ENCODE measurements at places on chromosomes 12 and 14.

DNA sequence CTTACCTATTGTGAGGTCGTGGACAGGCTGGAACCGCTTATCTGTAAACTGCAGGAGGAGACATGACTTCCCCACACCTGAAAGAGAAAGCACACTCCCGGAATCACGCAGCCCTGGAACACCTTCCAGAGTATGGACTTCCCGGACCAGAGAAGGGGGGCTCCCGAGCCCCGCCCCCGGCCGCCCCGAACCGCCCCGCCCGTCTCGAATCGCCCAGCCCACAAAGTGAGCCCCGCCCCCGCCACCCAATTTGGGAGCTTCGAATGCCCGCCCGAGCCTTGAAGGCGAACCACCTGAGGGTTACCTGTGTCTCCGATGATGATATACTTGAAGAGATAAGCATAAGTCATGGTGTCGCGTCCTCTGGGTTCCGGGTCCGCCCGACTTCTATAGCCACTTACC, 235 bp downstream of the RAB2B start:
- DNase-seq, result no peak

DNA sequence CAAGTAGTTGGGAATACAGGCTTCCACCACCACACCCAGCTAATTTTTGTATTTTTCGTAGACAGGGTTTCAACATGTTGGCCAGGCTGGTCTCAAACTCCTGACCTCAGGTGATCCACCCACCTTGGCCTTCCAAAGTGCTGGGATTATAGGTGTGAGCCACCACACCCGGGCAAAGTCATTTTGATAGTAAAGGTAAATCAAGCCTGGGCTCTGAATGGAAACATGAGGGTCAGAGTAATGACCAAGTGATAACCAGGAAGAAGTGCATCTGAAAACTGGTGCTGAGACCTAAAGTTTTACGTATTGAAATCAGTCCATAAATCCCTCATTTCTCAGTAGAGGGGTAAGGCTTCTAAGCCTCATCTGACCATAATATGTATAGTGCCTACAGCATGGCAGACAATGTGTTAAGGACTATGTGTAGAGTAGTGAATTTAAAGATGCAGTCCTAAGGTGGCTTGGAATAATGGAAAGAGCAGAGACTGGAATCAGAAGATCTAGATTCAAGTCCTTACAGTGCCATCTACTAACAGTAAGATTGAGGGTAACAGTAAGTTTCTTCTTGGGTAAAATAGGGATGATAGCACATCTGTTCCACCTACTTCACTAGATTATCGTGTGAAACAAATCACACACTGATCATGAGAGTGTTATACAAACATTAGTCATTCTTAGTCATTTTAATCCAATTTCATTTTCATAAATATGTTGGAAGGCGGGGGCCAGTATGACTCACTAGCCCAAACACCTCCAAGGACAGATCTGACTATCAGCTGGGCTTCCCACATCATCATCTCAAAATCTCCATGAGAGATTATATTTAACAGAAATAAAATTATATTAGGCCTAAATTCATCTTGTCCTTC, 11.2 kb downstream of the MAP4K5 start:
- no peak for DNase-seq

- DNase-seq, result no peak
Measured at GRCh38 chr12:39033782-39034181, 128.4 kb upstream of the CPNE8 start.

DNA sequence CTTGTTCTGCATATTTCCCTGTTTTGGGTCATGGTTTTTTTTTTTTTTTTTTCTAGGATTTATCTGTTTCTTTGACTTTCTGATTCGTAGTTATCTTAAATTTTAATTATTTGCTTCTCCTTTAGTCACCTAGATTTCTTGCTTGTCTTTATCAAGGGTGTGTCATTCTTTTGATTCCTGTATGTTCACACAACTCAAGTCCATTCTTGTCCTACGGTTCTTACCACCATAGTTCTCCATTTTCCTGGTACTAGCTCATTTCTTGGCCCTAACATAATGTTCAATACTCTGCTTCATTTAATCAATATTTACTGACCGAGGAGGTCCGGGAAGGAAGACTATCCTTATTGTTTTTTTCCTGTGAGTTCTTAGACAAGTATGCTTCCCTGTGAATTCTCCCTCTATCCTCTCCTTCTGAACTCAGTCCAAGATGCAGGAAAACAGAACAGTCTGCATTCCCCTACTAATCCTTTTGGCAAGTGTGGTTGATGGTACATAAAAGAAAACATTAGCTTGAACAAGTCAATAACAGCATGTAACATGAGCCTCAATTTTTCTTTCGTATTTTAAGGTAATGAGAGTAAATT, 1346.4 kb upstream of the SEL1L start:
- DNase-seq, result no peak

GRCh38 chr14:32047791-32048190, 29.3 kb upstream of the ARHGAP5 start:
- DNase-seq, result no peak

DNA sequence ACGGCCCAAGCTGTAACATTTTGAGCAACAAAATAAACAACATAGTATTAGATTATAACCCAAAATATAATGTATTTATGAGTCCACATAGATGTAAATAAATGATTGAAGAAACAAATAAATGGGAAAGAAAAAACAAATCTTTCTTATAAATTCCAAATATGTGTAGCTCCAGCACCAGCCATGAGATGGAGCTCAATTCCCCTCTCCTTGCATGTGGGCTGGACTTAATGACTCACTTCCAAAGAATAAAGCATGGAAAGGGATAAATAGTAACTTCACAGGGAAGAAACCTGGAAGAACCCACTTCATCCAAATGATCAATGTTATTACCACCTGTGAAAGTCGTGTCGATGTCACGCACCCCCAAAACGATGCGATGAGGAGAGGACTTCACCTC, 158.8 kb downstream of the RPAP3 start:
- no peak for DNase-seq

DNA sequence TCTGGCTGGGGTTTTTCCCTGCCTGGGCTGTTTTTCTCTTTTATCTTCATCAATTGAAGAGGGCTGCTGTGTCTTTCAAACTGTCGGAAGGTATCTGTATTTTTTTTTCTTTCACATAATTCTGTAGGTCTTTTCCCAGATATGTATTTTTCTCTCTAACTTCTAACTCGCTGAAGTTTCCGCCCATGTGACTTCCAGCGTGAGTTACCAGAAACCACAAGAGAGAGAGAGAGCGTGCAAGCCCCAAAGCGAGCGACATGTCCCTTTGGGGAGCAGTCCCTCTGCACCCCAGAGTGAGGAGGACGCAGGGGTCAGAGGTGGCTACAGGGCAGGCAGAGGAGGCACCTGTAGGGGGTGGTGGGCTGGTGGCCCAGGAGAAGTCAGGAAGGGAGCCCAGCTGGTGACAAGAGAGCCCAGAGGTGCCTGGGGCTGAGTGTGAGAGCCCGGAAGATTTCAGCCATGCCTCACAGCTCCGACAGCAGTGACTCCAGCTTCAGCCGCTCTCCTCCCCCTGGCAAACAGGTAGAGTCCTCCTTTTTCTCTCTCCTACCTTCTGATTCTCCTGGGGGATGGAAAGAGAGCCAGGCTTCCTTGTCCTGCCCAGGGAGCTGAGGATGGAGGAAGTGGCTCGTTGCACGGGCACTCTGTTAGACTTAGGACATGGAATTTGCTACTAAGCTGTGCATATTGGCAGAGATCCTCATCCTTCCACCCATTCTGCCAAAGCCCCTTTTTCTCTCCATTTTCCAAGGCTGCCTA, at the start of gene BATF:
TSS of gene BATF (plus strand) at position 246 of the 759 bp plus-strand sequence. CDS start at position 460, 214 bp downstream.
- no peak for DNase-seq

DNA sequence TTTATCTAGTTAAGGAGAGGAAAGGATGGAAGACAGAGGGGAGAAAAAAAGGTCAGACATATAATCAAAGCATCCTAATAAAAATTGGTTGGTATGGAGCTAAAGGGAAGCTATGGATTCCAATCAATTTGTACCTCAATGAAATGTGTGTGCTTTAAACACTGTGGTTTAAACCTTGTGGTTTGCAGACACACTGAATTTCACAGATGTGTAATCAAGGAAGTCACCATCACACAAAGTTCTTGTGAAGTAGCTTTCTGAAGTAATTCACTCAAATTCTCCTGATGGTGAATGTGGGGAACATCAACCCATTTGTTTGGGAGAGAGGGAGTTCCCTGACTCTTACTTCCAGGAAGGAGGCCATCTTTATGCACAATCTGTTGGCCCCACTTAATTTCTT, 243.3 kb upstream of the KRR1 start:
- no peak for DNase-seq

DNA sequence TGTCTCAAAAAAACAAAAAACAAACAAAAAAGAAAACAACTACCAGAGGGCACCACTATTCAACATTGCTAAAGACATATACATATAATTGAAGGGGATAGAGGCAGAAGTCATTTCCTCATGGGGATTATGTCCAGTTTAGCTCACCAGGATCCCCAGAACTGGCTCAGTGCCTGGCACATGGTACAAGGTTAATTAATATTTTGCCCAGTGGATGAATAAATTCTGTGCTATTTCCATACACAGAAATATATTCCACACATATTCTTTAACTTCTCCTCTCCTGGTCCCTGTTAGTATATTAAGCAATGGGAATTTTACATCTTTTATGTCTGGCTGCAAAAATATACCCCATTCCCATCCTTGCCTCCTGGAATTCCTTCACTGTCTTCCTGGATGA, 6.7 kb downstream of the FOS start:
- no peak for DNase-seq

DNA sequence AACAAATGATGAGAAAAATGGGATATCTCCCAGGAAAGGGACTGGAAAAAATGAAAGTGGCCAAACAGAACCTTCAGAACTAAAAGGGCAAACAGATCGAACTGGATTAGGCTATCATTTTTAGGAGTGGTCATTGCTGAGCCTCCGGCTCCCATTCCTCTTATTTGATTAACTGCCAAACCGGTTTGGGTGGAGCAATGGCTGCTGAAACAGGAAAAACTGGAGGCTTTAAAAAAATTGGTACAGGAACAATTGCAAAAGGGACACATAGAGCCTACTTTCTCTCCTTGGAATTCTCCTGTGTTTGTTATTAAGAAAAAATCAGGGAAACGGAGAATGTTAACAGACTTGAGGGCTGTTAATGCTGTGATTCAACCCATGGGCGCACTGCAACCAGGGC, 49.7 kb downstream of the TNFAIP2 start:
- DNase-seq, result no peak

DNA sequence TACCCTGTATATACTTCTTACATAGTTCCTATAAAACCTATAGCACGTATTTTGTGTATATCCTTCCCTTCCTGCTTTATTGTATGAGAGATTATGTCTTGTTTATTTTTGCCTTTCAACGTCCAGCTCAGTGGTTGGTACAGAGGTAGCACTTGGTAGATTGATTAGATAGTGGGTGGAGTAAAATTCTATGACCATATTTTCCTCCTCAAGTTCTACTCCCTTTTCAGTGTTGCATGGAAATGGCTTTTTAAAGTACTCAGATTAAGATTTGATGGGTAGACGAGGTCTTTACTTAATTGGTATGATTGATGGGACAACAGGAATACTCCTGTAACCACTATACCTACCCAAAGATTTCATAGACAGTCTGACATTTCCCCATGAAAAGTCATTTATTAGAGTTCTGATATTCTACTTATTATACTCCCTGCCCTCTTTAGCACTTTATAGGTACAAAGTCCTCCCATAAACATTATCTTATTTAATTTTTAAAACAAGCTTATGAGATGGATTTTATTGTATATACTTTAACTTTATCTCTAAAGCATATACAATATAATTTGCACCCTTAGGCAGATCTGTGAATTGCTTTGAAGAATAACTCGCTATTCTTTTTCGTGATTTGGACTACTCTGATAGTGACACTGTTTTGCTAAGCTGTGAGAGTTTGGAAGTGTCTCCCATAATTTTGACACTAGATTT, 348.0 kb downstream of the RAD51B start:
- no peak for DNase-seq

DNA sequence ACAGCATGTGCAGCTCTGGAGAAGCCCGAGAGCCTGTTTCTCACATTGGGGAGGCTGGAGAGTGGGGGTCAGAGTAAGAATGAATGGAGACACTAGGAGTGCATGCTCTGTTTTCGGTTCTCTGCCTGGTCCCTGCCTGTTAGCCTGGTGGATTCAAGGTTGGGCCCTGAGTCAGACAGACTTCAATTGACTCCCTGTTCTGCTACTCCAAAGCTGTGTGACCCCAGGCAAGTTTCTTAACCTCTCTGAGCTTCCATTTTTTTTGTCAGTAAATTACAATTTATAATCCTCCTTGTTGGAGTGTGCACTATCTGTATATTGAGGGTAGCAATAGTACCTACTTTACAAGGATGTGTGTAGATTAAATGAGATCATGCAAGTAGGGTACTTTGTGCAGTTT, 102.6 kb upstream of the ESRRB start:
- no peak for DNase-seq

DNA sequence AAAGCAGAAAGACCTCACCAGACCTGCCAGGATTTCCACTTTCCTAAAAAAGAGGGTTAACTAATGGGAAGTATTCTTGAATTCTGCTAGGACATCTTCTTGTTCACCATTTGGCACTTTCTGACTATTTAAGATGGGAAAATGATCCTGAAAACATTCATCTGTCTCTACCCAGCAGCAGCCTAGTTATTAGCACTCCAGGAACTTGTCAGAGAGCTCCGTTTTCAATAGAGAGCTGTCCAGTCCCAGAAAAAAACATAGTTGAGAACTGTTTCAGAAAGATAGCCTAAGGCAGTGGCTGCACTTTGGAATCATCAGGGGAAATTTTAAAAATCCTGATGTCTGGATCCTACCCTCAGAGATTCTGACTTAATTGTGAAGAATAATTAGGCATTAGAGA, 22.1 kb upstream of the CEP83 start:
- DNase-seq, result no peak

GRCh38 chr14:61337893-61338292, 16.5 kb downstream of the PRKCH start:
- no peak for DNase-seq

DNA sequence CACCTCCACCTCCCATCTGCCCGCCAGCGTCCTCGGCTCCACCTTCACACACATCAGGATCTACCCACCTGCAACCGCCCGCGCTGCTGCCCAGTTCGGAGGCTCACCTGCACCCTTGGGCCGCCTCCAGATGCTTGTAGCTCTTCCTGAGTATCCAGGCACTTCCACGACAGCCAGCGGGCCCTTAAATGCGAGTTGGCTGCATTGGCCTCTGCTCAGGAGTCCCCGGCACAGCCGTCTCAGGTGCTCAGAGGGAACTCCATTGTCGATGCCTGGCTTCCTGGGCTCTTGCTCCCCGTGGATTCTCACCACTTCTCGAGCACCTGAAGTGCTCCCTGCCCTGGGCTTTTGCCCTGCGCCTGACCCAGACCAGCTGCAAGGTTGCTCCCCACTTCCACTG, 21.9 kb upstream of the CDCA4 start:
- no peak for DNase-seq

GRCh38 chr14:68144051-68144681, 324.6 kb downstream of the RAD51B start:
- no peak for DNase-seq

DNA sequence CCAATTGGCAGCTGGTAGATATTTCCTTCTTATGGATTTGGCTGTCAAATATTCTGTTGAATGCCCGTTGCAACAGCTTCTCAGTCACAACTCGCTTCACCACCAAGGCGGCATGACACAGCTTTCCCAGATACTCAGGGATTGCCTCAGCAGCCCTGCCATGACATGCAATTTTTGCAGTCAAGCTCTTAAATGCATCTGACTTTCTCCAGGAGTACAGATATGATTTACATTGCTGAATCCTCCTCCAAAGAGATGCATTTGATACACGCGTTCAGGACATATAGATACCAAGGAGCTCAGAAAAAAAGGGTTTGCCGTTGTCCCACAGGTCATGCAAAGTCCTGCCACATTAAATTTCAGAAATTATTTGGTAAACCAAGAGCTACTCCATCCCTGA, 6.5 kb downstream of the KRT5 start:
- DNase-seq, result no peak

Data from NCI-H1694 (cell line).